Left renal cortex interstitium (tissue), 4 donors: ENCODE measurements at places on chromosomes 11 and 22.

- no peak for DNase-seq
Measured at GRCh38 chr22:46417769-46418168, 82.3 kb downstream of the TRMU start.

- peak; percentile 91 for DNase-seq
Measured at GRCh38 chr22:30289141-30289979, at the start of gene CASTOR1. TSS of gene CASTOR1 (minus strand) at chr22:30289505. CDS start at chr22:30289497, 8 bp downstream.

- no peak for DNase-seq
Measured at GRCh38 chr11:78202733-78203167, 14.0 kb downstream of the USP35 start.

- DNase-seq = no peak
Measured at GRCh38 chr11:74138572-74138971, 32.2 kb downstream of the C2CD3 start.

- no peak for DNase-seq
Measured at GRCh38 chr22:44730022-44730393, 22.4 kb upstream of the ARHGAP8 start.

DNA sequence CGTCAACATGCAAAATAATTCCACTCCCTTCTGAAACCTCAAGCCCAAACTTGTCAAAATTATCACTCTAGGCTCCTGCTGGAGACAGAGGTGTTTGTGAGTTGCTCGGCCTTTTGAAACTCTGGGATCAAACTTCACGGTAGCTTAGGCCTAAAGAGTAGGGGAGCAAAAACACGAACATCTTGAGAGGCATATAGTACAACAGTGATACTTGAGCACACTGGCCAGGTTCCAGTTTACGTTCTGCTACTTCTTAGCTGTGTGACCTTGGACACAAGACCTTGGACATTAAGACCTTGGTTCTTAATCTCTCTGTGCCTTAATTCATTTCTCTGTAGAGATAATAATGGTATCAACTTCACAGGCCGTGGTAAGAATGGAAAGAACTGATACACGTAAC is 123.5 kb upstream of the LMO1 start:
- no peak for DNase-seq

- DNase-seq = no peak
Measured at GRCh38 chr11:44096360-44097185, 1.1 kb downstream of the EXT2 start.

GRCh38 chr11:58125469-58125868 is at the start of gene OR9I1:
TSS of gene OR9I1 (minus strand) at chr11:58125530. CDS start at chr11:58119444, 6,086 bp downstream.
- no peak for DNase-seq

DNA sequence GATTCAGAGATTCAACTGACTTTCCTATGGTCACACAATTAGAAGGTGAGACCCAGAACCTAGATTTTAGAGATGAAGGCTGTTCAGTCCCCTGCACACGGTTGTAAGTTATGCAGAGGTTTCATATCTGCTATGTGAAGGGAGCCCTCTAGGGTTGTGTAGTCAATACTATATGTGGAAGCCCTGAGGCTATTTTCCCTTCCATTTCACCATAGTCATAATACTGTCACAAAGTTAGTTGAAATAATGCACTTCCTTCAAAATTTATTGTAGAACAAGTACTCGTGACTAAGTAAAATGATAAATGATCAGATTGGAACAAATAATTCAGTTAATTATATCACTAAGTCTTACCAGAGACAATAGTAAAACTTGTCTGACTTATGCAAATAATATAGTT is 48.8 kb downstream of the ENDOD1 start:
- DNase-seq = no peak

GRCh38 chr11:120932305-120932915 is 91.5 kb upstream of the TBCEL start:
- no peak for DNase-seq

DNA sequence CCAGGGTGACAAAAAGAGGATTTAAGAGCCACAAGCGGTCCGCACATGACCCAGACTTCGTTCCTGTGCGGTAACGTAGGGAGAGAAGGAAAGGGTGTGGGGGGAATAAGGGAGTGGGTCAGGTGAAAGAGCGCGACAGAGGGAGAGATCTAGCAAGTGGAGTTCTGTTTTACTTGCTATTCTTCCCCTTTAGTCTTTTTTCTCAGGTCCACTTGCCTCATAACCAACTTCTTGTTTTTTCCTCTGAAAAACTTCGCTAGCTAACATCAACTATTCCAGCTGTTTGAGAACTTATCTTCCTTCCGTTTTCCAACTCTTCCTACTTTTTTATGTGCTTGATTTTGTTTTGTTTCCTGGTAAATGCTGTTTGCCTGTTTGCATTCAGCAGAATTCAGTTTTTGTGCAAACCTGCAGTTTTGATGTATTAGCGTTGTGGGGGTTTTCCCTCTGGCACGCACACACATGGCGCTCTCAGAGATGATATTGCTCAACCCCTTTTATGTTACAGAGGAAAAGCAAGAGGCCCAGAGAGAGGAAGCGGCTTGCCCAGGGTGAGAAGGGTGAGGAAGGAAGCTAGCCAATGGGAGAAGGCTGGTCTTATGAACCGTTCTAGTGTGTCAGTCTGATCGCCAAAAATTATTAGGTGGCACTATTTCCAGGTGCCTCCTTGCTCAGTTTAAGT is 592 bp upstream of the CTSC start:
- peak; percentile 42 for DNase-seq

DNA sequence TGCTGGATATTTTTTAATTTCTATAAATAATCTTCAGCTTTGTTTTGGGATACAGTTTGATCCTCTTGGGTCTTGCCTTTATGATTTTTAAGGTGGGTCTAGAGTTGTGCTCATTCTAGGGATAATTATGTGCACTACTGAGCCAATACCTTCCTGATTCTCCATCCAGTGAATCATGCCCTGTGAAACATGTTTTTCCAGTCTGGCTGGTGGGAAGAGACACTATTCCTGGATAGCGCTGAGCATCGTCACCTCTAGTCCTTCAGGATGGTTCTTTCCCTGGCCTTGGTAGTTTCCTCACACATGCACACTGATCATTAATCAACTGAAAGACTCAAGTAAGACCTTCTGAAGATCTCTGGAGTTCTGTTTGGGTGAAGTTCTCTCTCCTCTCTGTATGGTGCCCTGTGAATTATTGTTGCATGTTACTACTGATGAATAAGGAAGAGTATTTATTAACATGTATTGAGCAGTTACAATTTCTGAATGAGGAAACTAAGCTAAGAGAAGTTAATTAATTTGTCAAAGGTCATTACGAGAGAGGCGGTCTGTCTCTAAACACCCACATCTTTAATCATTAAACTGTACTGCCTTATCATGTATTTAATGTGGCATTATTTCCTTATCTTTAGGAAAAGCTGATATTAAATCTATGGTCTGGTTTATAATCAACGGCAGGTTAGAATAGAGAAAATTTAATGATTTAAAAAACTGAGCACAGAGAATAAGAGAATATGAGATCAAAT is 39.1 kb upstream of the LIPT2 start:
- DNase-seq = no peak

DNA sequence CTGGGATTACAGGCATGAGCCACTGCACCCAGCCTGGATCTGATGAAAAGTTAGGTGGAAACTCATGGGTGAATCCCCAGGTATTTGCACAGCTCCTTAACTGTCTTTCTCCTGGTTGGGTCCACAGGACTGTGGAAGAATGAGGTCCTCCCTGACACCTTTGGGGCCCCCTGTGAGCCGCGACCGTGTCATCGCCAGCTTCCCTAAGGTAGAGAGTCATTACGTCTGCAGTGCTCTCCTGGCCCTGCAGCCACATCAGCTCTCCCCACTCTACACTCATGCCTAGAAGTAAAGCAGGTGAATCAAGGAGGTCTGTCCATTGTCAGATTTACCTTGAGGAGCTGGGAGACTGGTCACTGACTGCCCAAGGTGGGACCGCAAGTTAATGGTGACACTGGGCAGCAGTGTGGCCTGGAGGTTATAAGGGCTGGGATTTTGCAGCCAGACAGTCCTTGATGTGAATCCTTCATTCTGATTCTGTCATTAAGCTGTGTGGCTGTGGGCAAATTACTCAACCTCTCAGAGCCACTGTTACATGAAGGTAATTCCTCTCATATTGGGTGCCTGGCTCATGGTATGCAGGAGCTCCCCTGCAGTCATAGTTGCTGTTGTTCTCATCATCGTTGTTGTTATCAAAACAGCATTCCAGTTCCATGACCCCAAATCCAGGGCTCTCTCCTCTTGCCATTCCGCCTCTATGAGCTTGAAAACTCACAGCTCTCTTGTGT is 1.4 kb downstream of the RAB36 start:
- DNase-seq = no peak

GRCh38 chr22:48927591-48927990 is 900.1 kb downstream of the BRD1 start:
- DNase-seq = no peak

GRCh38 chr11:100469835-100470234 is 217.3 kb upstream of the ARHGAP42 start:
- DNase-seq = no peak

- DNase-seq = no peak
Measured at GRCh38 chr11:131491503-131491902, 121.1 kb downstream of the NTM start.

GRCh38 chr22:32606181-32606580 is 131.6 kb downstream of the FBXO7 start:
- DNase-seq = no peak

- no peak for DNase-seq
Measured at GRCh38 chr11:35548925-35549561, 23.6 kb upstream of the PAMR1 start.

GRCh38 chr11:76944225-76944624 is 83.5 kb downstream of the ACER3 start:
- DNase-seq = no peak

DNA sequence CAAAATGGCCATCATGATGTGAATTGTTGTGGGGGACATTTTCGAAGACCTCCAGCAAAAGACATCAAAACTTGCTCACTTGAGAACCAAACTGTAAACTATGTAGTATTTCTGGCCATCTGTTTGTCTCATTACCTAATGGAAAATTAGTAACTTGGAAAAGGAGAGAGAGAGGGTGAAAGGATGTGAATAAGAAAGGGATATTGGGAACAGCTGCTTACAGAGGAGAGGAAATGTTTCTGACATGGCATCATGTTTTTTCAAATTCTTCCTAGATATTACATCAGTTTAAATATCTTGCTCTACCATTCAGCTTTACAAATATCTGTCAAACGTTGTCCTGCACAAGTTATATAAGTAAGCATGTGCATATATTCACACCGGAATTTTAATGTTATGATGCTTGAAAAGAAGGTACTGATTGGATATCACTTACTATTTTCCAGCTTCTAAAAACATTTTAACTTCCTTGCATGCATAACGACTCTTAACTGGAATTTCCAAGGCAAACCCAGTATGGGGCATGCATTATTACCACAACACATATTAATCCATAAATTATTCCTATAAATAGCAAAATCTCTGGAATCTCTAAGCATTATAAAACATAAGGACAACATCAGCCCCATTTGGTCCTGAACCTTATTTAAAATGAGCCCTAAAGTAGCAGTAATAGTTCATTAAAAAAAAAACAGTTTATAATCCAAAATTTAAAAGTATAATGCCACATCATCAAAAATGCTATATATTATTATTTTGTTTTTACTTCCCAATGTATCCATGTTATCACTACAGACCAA is 20.0 kb downstream of the GUCY1A2 start:
- DNase-seq = no peak

- DNase-seq = no peak
Measured at GRCh38 chr11:122789907-122790306, 48.4 kb upstream of the CRTAM start.

DNA sequence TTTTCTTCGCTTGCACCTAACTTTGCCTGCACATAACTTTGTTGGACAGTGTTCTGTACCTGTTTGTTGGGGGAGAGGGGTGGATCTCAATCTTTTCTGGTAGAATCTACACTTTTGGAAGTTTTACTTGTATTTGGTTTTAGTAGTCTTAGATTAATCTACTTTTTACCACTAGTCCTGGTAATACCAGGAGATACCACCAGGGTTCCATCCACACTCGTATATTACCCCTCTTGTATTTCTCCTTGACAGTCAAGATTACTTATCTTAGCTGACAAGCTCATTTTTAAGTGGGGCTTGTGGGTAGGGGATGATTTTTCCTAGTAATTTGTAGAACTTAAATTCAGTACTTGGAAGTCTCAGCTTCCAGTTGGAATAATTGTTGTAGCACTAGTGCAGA is 37.3 kb upstream of the TECTA start:
- DNase-seq = no peak

GRCh38 chr11:134149371-134149770 is 74.4 kb downstream of the NCAPD3 start:
- no peak for DNase-seq

DNA sequence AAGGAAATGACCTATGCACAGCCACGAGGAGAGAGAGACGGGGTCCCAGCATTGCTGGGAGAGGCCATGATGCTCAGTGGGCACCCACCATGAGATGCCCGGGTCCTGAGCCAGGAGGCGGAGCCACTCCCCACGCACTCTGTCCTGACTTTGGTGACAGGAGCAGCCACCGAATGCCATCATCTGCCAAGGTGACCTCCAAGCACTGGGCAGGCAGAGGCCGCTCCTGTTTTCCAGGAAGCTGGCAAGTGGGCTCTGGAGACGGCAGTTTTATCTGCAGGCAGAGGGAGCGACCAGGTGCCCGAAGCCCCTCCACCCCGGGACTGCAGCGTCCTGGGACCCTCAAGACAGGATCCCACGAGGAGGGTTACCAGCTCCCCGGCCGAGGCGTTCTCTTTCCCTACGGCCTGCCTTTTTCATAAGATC is 453.9 kb downstream of the BRD1 start:
- no peak for DNase-seq
